ENCODE measurements at places on chromosomes 7 and 10.

- DNase-seq, result no peak
These were observed 92.0 kb downstream of the TMEM106B start for GRCh38 chr7:12303062-12303461.

GRCh38 chr10:48523212-48523819 lies 81.6 kb downstream of the ARHGAP22 start:
- no peak for DNase-seq

GRCh38 chr10:1375346-1376170 lies 319.4 kb downstream of the WDR37 start:
- no peak for DNase-seq

DNA sequence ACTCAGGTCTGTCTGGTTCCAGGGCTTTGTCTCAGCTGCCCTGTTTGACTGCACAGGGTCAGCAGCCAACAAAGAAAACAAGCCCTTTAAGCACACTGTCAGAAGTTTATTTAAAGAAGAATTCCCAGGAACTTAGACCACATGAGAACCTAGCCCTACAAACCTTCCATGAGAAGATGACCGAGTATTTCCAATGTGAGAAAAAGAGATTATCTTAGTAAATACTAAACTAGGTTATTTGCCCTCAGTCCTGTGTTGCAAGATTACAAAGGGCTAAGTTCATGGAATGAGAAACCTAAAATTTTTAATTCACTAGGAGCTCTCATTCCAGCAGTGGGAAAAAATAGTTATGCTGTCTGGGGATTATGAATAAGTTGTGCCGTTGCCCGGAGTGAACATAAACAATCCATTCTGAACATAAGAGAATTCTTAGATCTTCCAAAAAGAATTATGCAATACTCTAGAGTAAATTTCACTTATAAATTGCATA lies 46.7 kb downstream of the NOC3L start:
- no peak for DNase-seq

GRCh38 chr7:105799677-105800076 lies 76.7 kb downstream of the ATXN7L1 start:
- DNase-seq, result no peak
